Fibroblast of mammary gland (primary cell): ENCODE measurements at places on chromosomes 1 and 21.

GRCh38 chr1:216710055-216710454 lies 13.2 kb downstream of the ESRRG start:
- DNase-seq = no peak

- DNase-seq = no peak
Observed at GRCh38 chr1:8976338-8976737, 30.7 kb downstream of the CA6 start.

DNA sequence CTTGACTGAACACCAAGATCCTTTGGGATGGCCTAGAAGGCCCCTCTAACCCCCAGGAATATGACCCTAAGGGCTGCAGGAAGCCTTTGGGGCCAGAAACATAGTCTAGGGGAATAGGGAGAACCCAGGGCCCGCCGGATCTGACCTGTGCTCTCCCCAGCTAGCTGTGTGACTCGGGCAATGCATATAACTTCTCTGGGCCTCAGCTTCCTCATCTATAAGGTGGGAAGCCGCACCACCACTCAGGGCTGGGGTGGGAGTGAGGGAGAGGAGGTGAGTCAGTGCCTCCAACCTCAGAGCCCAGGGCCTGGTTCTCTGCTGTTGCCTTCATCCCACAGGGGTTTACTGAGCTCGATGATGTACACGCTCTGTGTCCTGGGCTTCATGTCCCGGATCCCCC lies 434.4 kb downstream of the PTPRU start:
- no peak for DNase-seq

GRCh38 chr1:206506405-206507283 lies 687 bp upstream of the RASSF5 start:
- DNase-seq = no peak

GRCh38 chr1:200749090-200749489 lies 10.4 kb downstream of the CAMSAP2 start:
- DNase-seq = no peak

GRCh38 chr1:197063212-197063611 lies 3.8 kb downstream of the F13B start:
- no peak for DNase-seq

- no peak for DNase-seq
Observed at GRCh38 chr1:55078470-55078869, 39.1 kb downstream of the PCSK9 start.

- no peak for DNase-seq
Observed at GRCh38 chr1:205973377-205974232, 29.6 kb downstream of the RAB7B start.
